ENCODE measurements at places on chromosomes 6 and 20.

GRCh38 chr20:43840382-43841070 lies 74.1 kb upstream of the TOX2 start:
- no peak for DNase-seq

- peak; percentile 24 for DNase-seq
Observed at GRCh38 chr20:34980543-34981233, 25.0 kb downstream of the MYH7B start.

GRCh38 chr20:1294497-1294896 lies 28.4 kb downstream of the SNPH start:
- DNase-seq, result no peak

DNA sequence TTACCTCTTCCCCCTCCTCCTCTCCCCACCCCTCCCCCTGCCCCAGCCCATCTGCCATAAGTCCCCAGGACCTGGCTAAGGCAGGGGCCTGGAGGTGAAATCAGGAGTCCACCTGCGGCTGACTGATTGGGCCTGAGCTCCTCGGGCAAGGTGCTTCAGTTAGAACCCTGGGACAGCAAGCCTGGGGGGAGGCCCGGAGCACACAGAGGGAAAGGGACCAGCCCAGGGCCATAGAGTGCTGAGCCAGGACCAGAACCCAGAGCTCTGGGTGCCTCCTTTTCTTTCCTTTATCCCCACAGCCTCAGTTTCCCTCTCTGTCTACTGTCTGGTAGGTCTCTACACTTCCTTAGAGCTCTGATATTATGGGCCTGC lies 35.7 kb upstream of the VEGFA start:
- no peak for DNase-seq

- peak; percentile 84 for DNase-seq
Observed at GRCh38 chr20:35768731-35769664, 2.8 kb upstream of the PHF20 start.

Measured in HFF-Myc (cell line).